ENCODE measurements at places on chromosomes 4 and X.
A peak's percentile ranks its signal among the peaks of the same experiment; 100 is the strongest.

DNA sequence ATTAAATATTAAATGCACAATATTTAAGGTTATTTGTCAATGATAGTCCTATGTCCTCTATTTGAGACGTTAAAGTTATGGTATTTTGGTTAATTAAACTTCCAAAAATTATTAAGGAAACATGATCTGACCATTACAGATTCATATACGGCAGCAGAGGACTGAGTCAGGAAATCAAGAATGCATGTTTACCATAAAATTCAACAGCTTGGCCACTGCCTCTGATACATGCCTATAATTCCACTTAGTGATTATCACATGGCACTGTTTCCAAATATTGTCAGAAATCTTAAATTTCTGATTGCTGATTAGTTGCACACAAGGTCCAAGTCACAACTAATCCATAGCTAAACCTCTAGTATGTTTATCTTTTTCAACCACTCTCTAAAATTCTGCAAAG lies 232.2 kb upstream of the UGT8 start:
- no peak for DNase-seq

- DNase-seq = no peak
Observed at GRCh38 chrX:20500171-20500865, 233.6 kb upstream of the RPS6KA3 start.

- no peak for DNase-seq
Observed at GRCh38 chrX:112736310-112736709, 56.6 kb upstream of the LHFPL1 start.

- no peak for DNase-seq
Observed at GRCh38 chr4:155607481-155607880, 59.2 kb upstream of the GUCY1A1 start.

- DNase-seq = no peak
Observed at GRCh38 chr4:3044870-3045819, 29.2 kb downstream of the HTT-AS start.

GRCh38 chr4:168612450-168613135 lies 115.7 kb downstream of the PALLD start:
- DNase-seq = no peak

DNA sequence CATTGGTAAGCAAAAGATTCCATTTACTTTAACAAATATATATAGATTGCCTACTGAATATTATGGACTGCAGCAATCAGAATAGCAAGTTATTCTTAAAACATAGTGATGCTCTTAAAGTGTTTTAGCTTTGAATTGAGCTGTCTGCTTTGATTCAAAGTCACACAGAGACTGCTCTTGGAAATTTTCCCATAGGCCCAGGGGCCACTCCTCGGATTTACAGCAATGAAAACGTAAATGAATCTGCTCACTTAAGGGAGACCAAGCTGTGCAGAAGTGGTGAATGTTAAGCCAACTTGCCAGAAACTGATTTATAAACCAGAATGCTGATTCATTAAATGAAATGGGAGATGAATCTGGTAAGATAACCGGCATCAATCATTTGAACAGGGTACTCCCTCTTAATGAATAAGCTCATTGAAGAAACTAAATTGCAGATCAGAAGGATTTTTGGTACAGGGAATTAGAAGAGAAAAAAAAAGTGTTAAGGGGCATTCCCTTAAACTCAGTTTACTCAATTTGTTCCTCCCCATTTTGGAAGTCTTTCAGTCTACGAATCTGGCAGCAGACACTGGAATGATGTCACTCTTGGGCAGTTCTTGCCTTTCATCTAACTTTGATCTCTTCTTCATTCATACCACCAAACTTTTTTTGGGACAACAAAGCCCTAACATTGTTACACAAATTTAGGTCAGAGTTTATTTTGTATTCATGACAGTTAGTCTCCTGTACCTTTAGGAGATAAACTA lies 363.3 kb upstream of the MAGEB2 start:
- no peak for DNase-seq

GRCh38 chr4:120557372-120557771 lies 365.2 kb downstream of the PRDM5 start:
- DNase-seq = no peak

GRCh38 chr4:110268352-110268751 lies 69.9 kb upstream of the ELOVL6 start:
- DNase-seq = no peak

GRCh38 chr4:19880206-19880605 lies 371.5 kb upstream of the SLIT2 start:
- DNase-seq = no peak

GRCh38 chr4:26116057-26116456 lies 202.0 kb downstream of the SMIM20 start:
- no peak for DNase-seq

DNA sequence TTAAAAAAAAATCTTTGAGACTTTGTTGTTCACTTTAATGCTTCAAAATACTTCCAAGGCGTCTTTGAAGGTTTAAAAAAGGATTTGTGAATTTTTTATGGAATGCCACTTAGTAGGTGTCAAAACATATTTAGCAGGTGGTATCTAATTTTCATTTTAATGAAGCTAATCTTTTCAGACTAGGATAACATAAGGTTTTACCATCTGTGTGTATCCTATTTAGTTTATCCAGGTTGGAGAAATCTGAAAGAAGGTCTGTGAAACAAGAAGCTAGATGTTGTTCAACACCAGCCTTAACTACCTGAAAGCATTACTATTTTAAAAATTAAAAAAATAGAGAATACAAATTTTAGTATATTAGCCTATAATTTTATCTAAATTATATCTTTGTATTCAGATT lies 193.4 kb downstream of the GRID2 start:
- no peak for DNase-seq

- no peak for DNase-seq
Observed at GRCh38 chrX:71250841-71251240, 3.1 kb downstream of the ZMYM3 start.

- DNase-seq = no peak
Observed at GRCh38 chr4:31539284-31540069, 819.3 kb downstream of the PCDH7 start.

- DNase-seq = no peak
Observed at GRCh38 chr4:27305246-27305645, 444.6 kb downstream of the STIM2 start.

GRCh38 chrX:39399387-39399786 lies 598.1 kb downstream of the MID1IP1 start:
- no peak for DNase-seq

DNA sequence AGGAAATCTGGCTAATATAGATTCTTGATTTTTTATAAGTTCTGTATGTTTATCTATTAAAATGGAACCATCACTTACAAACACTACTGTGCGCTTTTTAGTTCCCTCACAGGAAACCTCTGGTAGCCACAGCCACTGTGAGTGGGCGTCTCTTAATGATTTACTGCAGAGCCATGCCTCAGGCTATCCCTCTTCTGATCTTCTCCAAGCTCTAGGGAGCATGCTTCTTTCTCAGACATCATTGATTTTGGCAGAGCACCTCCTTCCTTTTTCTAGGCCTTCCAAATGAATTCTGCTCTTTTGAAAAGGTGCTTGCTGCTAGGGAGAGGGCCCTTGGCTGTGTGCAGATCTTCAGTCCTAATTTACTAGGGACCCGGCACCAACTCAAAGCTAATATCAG lies 61.1 kb upstream of the STS start:
- DNase-seq = no peak

DNA sequence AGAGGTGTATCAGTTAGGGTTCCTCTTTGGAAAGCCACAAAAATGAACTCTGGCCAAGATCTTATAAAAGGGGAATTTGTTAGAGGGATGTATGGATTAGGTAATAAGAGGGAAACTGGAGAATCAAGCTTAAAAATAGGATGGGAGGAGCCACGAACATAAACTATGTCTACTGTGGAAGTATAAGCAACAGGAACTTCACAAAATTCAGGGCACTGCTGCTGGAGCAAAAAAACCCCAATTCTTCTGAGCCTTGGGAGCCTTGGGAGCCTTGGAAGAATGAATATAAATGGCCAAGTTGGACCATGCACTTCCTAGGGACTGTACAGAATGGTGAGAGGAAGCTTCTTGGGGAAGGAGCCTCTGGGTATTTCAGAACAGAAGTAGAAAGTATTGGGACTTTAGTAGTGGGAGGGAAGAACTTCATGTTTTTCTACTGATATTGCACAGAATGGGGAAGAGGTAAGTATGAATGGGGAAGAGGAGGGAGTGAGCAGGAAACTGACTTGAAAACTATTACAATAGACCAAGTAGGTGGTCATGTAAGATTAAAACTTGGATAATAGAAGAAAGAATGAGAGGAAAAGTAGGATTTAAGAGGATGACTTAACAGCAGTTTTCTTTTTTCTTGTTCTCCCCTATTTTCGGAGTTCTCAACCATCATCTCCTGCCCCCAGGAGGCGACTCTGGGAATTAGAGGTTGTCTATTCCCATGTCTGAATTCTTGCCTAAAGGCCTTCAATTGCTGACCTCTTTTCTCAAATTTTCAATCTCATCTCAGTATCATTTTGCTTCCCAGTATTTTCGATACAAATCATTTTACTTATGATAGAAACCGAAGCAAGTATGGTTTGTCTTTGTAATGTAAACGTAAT lies 44.4 kb upstream of the TAPT1 start:
- no peak for DNase-seq

GRCh38 chr4:173490817-173491528 lies 39.1 kb downstream of the HAND2 start:
- DNase-seq = no peak

- DNase-seq = no peak
Observed at GRCh38 chrX:63350465-63350877, 661 bp downstream of the SPIN4 start.

GRCh38 chr4:7037425-7037824 lies 5.7 kb upstream of the TADA2B start:
- no peak for DNase-seq

- DNase-seq = no peak
Observed at GRCh38 chrX:1178580-1179057, 33.8 kb downstream of the CRLF2 start.

DNA sequence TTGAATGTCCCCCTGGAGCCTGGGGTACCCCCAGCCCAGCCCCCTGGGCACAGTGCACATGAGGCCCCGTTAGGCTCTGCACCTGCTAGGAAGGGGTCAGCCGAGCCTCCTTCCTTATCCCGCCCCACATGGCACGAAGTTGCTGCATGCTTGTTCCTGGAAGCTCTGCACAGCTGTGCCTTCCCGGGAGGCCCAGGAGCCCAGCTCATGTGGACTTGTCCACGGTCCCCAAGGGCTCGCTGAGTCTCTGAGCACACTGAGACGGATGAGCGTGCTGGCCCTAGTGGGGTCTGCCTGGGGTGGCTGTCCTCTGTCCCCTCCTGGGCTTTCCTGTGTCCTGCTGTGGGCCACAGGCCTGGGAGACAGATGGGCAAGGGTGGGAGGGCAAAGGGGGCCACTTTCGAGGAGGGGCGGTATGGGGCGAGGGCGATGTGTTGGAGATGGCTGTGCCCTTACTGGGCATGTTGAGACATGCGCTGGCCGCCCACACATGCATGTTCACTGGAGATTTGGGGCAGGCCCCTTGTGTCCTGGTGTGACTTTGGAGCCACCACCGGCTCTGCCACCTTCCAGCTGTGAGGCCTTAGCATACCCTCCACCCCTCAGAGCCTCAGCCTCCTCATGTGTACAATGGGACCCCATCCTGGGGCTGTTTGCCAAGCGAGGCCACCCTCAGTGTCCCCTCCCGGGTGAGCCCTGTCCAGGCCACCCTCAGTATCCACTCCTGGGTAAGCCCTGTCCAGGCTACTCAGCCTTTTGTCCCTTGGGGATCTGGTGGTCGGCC lies 237.6 kb downstream of the AFAP1 start:
- DNase-seq = no peak

DNA sequence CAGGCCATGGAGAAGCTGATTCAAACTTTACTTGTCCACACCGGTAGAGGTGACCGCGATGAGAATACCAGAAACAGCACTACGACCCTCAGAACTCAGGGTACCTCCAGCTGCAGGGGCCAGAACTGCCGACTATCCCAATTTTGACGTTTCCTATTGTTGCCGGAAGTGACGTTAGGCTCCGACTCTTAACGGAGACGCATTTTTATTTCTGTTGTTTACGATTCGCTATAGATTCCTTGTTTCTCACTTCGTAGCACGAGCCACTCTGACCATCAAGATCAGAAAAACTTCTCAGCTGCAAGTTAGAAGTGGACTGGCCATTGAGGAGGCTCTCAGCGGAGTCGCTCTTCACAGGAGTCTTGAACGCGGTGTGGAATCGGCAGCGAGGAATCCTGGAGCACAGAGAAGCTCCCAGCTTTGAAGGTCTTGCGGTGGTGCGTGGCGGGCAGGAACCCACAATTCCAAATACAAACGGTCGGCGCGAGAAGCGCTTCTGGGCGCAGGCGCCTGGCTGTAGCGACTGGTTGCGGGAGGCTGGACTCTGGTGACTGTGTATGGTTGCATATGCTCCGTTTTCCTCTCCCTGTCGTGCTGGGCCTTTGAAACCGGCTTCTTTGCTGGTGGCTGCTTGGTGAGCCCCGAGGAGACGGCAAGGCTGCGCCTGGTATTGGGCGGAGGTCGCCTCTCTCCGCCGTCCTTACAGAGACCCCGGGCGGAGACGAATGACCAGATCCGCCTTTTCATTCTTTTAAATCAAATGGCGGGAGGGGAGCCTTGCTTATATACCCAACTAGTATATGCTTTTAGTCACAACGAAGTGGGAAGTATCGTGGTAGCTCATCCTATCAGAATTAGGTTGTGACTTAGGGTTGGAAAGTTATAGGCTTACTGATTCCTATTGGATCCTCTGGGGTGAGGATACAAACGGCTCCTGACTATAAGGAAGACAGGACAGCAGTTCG lies at the start of the genes CEP44 and FBXO8:
Gene CEP44, plus strand, starts transcription at position 405 of the 965 bp plus-strand sequence. CDS start 15,211 bp downstream, outside the sequence.
Gene FBXO8, minus strand, starts transcription at position 161 of the 965 bp plus-strand sequence. CDS start 20,575 bp downstream, outside the sequence.
- DNase-seq = peak; percentile 26

GRCh38 chr4:159137176-159137575 lies 34.3 kb downstream of the RAPGEF2 start:
- peak; percentile 78 for DNase-seq

DNA sequence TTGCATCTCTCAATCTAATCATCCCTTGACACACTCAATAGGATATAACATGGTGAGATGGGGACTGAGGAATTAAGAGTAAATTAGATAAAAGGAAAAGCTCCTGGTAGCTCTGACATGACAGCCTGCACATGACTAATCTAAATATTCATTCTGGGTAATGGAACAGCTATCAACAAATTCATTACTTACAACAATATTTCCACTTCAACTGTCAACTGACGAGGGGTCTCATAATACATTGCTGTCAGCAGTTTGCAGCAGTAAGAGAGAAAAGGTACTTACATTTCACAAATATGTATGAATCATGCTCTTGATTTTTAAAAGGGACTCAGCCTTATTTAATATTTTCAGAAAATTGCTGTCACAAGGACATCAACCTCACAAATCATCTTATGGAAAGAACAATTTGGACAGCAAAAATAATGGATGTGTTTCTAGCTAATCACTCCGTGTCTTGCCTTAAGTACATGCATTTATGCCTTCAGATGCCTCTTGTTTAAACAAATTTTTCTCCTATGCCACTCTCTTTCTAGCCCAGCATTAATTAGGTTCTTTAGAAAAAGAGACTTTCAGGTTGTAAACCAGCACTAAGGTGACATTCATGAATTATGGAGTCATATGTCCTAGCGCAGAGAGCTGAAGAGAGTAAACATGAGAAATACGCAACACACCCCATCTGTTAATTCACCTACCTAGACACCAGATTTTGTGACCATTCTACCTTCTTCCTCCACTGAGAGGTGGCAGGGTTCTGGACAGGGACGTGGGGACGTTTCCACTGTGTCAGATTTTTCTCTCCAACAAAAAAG lies 99.6 kb upstream of the TMEM150C start:
- peak; percentile 76 for DNase-seq
